ENCODE measurements at places on chromosomes 12 and 14. TPM values are rescaled to one million over a fixed set of nuclear protein-coding genes. Genes with fewer than 3 reads are reported as not detected.

PMEL gene
- total RNA-seq = 0.32 TPM

TPI1 gene
- total RNA-seq = 1,708 TPM

- H3K27ac ChIP-seq = no peak overlapping the region
- no peaks in the 10 kb centered on the region for H3K4me1 ChIP-seq
- no peak for DNase-seq
- H3K27me3 ChIP-seq = peaks cover 1% of the 10 kb centered on the region
Observed at GRCh38 chr12:39103552-39104165, 198.3 kb upstream of the CPNE8 start.

PAN2 gene
- total RNA-seq = 28.7 TPM

DNA sequence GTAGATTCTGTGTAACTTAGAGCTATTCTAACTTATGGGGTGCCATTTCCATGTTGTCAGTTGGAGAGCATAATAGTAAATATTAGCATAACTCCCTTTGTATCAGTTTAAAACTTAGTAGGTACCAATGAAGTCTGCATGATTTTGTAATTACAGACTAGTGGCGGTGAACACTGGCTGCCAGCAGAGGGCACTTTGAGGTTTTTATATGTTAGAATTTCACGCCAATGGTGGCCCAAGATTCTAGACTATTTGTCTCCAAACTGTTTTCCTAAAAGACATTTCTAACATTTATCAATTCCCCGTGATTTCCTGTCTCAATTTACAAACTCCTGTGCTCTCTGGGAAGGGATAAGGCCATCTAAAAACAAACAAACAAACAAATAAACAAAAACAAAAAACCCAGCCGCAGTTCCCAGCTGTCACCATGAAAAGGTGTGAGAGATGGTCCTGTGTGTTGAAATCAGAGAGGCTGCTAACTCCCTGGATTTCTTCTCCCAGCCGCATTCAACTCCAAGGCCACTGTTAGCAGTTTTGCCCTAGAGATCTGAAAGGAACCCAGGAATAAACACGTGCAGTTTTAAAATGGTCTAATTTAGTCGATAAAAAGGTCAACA is 57.6 kb downstream of the BRMS1L start:
- H3K36me3 ChIP-seq = no peaks in the 10 kb centered on the region
- no peak for DNase-seq
- peaks cover 11% of the 10 kb centered on the region for H3K4me1 ChIP-seq

WNT1 gene
- total RNA-seq = 0.60 TPM

GRCh38 chr12:112130441-112130998 is 5.2 kb downstream of the TRAFD1 start:
- peaks cover 45% of the 10 kb centered on the region for H3K4me1 ChIP-seq
- H3K36me3 ChIP-seq = peaks cover 39% of the 10 kb centered on the region
- peak overlapping the region; percentile 72 for H3K4me3 ChIP-seq
- peak overlapping the region; percentile 72 for H3K27ac ChIP-seq
- no peaks in the 10 kb centered on the region for H3K27me3 ChIP-seq
- no peak for DNase-seq

DNA sequence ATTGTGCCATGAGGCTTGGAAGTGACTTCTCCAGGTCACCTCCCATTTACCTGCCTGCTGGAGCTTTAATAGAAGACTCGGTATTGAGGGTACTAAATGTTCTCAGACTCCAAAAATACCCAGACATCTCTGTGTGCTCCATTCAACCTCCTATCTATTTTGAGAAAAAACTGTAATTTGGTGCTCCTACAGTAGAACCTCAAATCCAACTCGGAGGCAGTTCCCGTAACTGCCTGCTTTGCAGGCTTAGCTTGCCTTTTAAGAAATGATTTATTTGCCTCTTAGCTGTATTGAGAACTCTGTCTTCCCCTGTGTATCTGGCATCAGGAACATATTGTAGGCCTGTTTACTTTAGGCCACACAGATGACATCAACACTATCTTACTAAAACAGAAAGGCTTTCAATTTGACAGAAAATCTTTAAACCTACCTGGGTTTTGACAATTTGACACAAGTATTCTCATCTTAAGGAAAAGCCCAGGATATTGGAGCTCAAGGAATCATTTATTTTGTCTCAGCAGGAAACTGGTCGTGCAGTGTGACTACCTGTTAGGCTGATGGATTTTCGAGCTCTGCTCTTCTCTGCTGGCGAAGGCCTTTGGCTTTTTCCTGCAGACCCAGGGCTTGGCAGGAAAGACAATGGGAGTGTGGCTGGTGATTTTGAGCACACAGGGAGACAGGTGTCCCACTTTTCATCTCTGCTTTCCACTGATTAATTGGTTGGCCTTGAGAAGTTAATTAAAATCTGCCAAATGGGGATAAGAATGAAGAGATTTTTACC is 314.8 kb downstream of the SNAPC1 start:
- no peak overlapping the region for H3K4me3 ChIP-seq
- no peak for DNase-seq
- H3K27me3 ChIP-seq = peaks cover 5% of the 10 kb centered on the region
- peaks cover 14% of the 10 kb centered on the region for H3K4me1 ChIP-seq
- no peak overlapping the region for H3K27ac ChIP-seq
- H3K36me3 ChIP-seq = no peaks in the 10 kb centered on the region

GRCh38 chr14:65704437-65704836 is 291.9 kb downstream of the FUT8 start:
- H3K27ac ChIP-seq = no peak overlapping the region
- H3K4me1 ChIP-seq = peaks cover 10% of the 10 kb centered on the region
- peaks cover 42% of the 10 kb centered on the region for H3K36me3 ChIP-seq
- H3K4me3 ChIP-seq = no peak overlapping the region
- no peak for DNase-seq
- H3K27me3 ChIP-seq = no peaks in the 10 kb centered on the region

GRCh38 chr14:74495356-74495755 is 1.8 kb downstream of the ISCA2 start:
- no peak overlapping the region for H3K27ac ChIP-seq
- peak overlapping the region; percentile 46 for H3K4me3 ChIP-seq
- H3K27me3 ChIP-seq = no peaks in the 10 kb centered on the region

DNA sequence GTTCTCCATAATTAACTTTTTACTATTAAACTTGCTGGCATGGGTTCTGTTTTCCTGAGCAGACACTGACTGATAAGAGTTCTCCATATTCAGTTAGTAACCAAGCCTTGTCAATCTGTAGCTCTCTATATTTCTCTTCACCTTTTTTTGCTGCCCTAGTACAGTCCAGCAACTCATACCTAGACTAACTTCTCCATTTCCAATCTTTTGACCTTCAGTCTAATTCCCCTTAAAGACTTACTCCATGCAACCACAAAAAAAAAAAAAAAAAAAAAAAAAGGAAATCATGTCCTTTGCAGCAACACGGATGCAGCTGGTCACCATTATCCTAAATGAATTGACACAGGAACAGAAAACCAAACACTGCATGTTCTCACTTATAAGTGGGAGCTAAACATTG is 125.7 kb upstream of the KRAS start:
- no peak for DNase-seq
- peaks cover 69% of the 10 kb centered on the region for H3K4me1 ChIP-seq

GRCh38 chr14:92890830-92891588 is 31.9 kb upstream of the CHGA start:
- peaks cover 6% of the 10 kb centered on the region for H3K27me3 ChIP-seq
- no peak overlapping the region for H3K27ac ChIP-seq
- H3K4me3 ChIP-seq = no peak overlapping the region
- DNase-seq = no peak
- no peaks in the 10 kb centered on the region for H3K36me3 ChIP-seq

- H3K4me1 ChIP-seq = peaks cover 24% of the 10 kb centered on the region
- no peaks in the 10 kb centered on the region for H3K36me3 ChIP-seq
- no peak for DNase-seq
- H3K27me3 ChIP-seq = no peaks in the 10 kb centered on the region
Observed at GRCh38 chr14:58574623-58575022, 63.1 kb upstream of the DACT1 start.

- no peak for DNase-seq
- H3K36me3 ChIP-seq = peaks cover 37% of the 10 kb centered on the region
- peak overlapping the region; percentile 91 for H3K27ac ChIP-seq
- H3K4me1 ChIP-seq = peaks cover 40% of the 10 kb centered on the region
- H3K27me3 ChIP-seq = no peaks in the 10 kb centered on the region
- peak overlapping the region; percentile 87 for H3K4me3 ChIP-seq
Observed at GRCh38 chr12:53380794-53381730, 1.1 kb downstream of the SP1 start.

SLC38A1 gene
- 152 TPM for total RNA-seq

CNTN1 gene
- total RNA-seq = not detected

DNA sequence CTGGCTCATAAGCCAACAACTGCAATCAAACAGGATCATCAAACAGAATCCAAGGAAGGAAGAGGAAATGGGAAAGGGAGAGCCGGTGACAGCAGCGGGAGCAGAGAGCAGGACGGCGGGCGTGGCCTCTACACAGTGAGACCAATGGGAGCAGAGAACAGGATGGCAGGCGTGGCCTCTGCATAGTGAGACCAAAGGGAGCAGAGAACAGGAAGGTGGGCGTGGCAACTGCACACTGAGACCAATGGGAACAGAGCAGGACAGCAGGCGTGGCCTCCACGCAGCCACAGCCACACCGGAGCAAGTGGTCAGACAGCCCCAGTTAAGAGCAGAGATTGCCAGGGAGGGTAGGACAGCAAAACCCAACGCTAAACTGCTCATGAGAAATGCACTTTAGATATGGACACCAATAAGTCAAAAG is 16.4 kb downstream of the LRCOL1 start:
- peaks cover 9% of the 10 kb centered on the region for H3K4me1 ChIP-seq
- peaks cover 14% of the 10 kb centered on the region for H3K27me3 ChIP-seq
- H3K27ac ChIP-seq = no peak overlapping the region
- no peaks in the 10 kb centered on the region for H3K36me3 ChIP-seq
- no peak for DNase-seq
- H3K4me3 ChIP-seq = no peak overlapping the region

- no peak overlapping the region for H3K4me3 ChIP-seq
- no peak for DNase-seq
- no peak overlapping the region for H3K27ac ChIP-seq
Observed at GRCh38 chr12:72098622-72099021, 160.0 kb downstream of the TPH2 start.

GRCh38 chr12:116922194-116922897 is 11.6 kb downstream of the FBXW8 start:
- DNase-seq = no peak
- H3K27ac ChIP-seq = peak overlapping the region; percentile 34
- no peaks in the 10 kb centered on the region for H3K36me3 ChIP-seq
- H3K27me3 ChIP-seq = peaks cover 59% of the 10 kb centered on the region
- H3K4me1 ChIP-seq = peaks cover 44% of the 10 kb centered on the region

GRCh38 chr12:113835896-113836295 is 130.2 kb downstream of the RBM19 start:
- no peak overlapping the region for H3K4me3 ChIP-seq
- H3K27me3 ChIP-seq = no peaks in the 10 kb centered on the region
- no peaks in the 10 kb centered on the region for H3K36me3 ChIP-seq
- DNase-seq = no peak

GRCh38 chr12:124739953-124740561 is 123.6 kb downstream of the SCARB1 start:
- H3K36me3 ChIP-seq = no peaks in the 10 kb centered on the region
- DNase-seq = no peak
- H3K27me3 ChIP-seq = peaks cover 8% of the 10 kb centered on the region
- H3K4me3 ChIP-seq = no peak overlapping the region
- H3K27ac ChIP-seq = no peak overlapping the region

- DNase-seq = no peak
- H3K36me3 ChIP-seq = no peaks in the 10 kb centered on the region
- no peak overlapping the region for H3K27ac ChIP-seq
- H3K4me1 ChIP-seq = no peaks in the 10 kb centered on the region
- peaks cover 3% of the 10 kb centered on the region for H3K27me3 ChIP-seq
Observed at GRCh38 chr12:95173392-95174251, 43.6 kb downstream of the FGD6 start.

DNA sequence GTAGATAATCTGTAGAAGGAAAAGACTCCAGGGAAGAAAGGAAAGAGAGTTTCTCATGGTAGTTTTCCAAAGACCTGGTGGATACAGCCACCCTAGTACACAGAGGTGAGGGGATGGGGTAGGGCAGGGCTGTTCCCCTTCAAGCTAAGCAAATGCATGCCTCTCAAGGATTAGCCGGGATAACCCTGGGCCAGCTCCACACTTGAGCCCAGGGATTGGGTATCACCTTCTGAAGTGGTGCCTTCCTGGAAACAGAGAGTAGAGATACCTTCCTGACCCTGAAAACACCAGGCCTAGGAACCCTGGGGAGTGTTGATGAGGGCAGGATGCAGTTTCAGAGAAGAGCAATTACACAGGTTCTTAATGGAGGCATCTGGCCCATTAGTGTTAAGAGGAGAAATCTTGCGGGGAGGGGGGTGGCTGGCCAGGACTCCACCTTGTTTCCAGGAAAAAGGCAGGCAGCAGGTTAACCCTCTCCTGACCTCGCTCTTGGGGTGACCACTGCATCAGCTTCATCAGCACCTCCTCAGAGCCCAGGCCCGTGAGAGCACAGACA is 106.9 kb upstream of the TMEM233 start:
- H3K4me3 ChIP-seq = no peak overlapping the region
- no peak for DNase-seq
- H3K36me3 ChIP-seq = no peaks in the 10 kb centered on the region
- H3K27ac ChIP-seq = no peak overlapping the region

DTX1 gene
- 0.16 TPM for total RNA-seq

DNA sequence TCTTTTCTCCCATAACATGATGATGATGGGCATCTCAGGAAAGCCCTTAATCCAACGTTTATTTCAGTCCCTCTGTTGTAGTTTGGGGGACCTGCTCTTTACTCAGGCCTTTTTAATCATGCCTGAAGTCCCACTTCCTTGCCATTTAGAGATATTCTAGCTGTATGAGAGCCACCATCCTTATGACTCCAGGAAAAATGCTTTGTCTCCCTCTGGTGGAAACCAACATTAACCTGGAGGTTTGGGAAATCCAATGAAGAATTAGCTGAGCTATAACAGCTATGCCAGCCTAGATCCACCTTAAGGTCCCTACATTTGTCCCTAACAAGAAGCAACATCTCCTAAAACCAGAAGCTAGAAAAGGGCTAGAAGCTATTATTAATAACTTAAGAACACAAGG is 1399.1 kb downstream of the LRFN5 start:
- H3K27me3 ChIP-seq = no peaks in the 10 kb centered on the region
- H3K27ac ChIP-seq = no peak overlapping the region
- H3K4me3 ChIP-seq = no peak overlapping the region

DNA sequence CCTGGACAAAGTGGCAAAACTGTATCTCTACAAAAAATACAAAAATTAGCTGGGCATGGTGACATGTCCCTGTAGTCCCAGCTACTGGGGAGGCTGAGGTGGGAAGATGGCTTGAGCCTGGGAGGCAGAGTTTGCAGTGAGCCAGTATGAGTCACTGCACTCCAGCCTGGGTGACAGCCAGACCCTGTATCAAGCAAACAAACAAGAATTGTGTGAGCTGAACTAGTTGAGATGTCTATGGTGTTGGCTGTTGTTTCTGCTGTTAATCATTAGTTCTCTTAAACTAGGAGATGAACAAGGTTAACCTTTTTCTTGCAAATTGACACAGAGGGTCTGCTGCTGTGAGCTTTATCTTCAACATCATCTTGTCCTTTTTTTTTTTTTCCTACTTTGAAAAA is 23.6 kb downstream of the RASSF3 start:
- H3K27ac ChIP-seq = no peak overlapping the region
- no peak overlapping the region for H3K4me3 ChIP-seq
- H3K27me3 ChIP-seq = no peaks in the 10 kb centered on the region
- H3K36me3 ChIP-seq = peaks cover 50% of the 10 kb centered on the region
- H3K4me1 ChIP-seq = peaks cover 34% of the 10 kb centered on the region
- no peak for DNase-seq

NOS1 gene
- not detected for total RNA-seq

GRCh38 chr14:36591482-36591881 is 9.1 kb upstream of the NKX2-8 start:
- DNase-seq = no peak
- no peak overlapping the region for H3K27ac ChIP-seq
- no peaks in the 10 kb centered on the region for H3K36me3 ChIP-seq
- peaks cover 46% of the 10 kb centered on the region for H3K27me3 ChIP-seq
- no peak overlapping the region for H3K4me3 ChIP-seq
- H3K4me1 ChIP-seq = no peaks in the 10 kb centered on the region

Data from activated T-helper 2 cell treated with anti-CD3 and anti-CD28 coated beads, Interferon-gamma antibody, Interleukin-2, Interleukin-4, amounts not matched to agents 10 μg/mL and 5 μg/mL and 100 μg/mL, durations not matched to agents 14 hours and 24 hours and 36 hours (primary cell).